GM12892 (cell line): ENCODE measurements at places on chromosomes 3 and 15.

DNA sequence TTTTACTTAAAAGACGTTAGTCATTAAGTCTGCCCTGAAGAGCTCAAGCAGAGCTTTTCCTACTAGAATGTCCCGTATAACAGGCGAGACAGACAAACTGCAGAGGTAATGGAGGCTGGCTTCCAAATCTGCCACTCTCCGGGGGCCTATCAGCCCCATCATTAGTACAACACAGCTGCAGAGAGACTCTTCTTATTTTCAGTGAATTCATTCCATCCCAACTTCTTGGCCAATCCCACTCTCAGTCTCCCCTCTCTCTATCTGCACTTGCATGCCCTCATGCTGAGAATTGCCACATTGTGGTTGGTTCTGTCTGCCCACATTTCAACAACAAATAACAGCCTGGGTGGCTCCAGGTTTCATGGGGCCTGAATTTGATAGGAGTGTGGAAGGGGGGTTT, 412.7 kb downstream of the ERC2 start:
- no peak for DNase-seq

GRCh38 chr15:74295800-74296199, 59.7 kb downstream of the CCDC33 start:
- no peak for DNase-seq

- peak; percentile 16 for DNase-seq
These were observed 51.0 kb upstream of the SSR3 start for GRCh38 chr3:156605686-156606605.

DNA sequence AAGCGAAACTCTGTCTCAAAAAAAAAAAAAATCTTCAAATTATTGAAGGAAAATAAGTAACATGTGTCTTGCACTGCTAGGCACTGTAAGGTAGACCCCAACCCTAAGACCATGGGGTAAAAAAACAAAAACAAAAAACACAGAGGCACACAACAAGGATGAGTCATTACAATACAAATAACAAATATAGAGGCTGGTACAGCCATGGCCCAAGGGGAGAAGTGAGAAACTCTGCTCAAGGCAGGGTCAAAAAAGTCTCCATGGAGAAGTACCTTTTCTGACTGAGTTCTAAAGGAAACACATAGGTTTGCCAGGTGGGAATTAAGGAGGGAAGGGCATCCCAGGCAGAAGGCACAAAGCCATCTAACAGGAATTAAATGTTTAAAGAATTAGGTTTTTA, 54.5 kb downstream of the TOP2B start:
- DNase-seq, result no peak

GRCh38 chr3:88807491-88808105, 299.8 kb upstream of the EPHA3 start:
- no peak for DNase-seq
